A549 treated with Hydrocortisone at 1 μM for 4 hours (cell line): ENCODE measurements at places on chromosomes 6 and 20. TPM values are rescaled to one million over a fixed set of nuclear protein-coding genes. Genes with fewer than 3 reads are reported as not detected.

The PGC gene
- 0.08 to 0.14 TPM (median 0.12 TPM) in 3 of 5 replicates, not detected in the others for total RNA-seq

The CALHM5 gene
- total RNA-seq = 0.03 to 0.09 TPM (median 0.06 TPM) in 5 replicates

The TMX4 gene
- total RNA-seq = 16.5 to 20.3 TPM (median 17.2 TPM) in 5 replicates

The ATG5 gene
- total RNA-seq = 22.0 to 28.7 TPM (median 25.2 TPM) in 5 replicates

The TCF21 gene
- total RNA-seq = 0.02 to 0.10 TPM (median 0.03 TPM) in 5 replicates
